Astrocyte (in vitro differentiated cells and primary cell): ENCODE measurements at places on chromosomes 7 and 10.

DNA sequence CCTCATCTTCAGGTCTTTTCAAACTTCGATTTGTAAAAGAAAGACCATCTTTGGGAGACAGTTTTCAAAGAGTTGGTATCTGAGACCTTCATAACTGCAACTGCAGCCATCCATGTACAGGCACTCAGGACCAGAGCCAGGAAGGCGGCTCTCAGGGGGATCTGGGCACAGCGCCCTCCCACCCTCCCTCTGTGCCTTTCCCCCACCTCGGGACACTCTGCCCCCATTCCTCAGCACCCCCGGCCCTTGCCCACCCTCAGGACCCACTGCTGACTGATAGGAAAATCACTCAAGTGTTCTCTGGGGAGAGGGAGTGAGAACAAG, 143.6 kb downstream of the CUBN start:
- no peak for DNase-seq

- peak; percentile 16 for DNase-seq
These were observed at the start of gene PRXL2A for GRCh38 chr10:80408242-80409101. Gene PRXL2A (plus strand): TSS chr10:80408551. CDS start chr10:80420468, 11,917 bp downstream.

- no peak for DNase-seq
These were observed 54.4 kb downstream of the SLC35B4 start for GRCh38 chr7:134262322-134262721.

DNA sequence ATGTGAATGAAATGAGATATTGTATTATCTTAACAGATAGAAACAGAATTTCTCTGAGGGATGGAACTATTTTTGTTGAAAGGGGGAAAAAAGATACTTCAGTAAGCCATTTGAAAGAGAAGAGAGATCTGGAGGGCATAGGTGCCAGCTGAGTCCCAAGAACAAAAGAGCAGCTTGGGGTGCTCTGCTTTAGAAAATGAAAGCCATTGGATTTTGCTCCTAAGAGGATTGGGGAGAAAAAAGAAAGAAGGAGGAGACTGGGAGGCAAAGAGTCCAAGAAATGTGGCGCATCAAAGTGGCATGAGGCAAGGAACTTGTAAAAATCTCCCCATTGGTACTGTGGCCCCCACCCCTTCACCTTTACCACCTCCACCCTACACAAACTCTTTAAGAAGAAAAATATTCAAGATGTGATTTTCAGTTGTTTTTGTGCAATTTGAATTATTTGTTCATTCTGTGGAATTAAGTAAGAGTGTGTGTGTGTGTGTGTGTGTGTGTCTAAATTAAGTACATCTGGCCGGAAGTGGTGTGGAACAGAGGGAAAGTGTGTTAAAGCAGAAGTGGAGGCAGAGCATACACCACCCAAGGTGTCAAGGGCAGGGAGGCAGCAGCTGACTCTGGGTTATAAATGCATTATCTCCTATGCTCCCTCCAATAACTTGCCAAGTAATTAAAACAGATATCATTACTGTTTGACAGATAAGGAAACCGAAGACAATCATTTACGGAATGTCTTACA, 9.9 kb upstream of the GNAI1 start:
- no peak for DNase-seq

GRCh38 chr7:44465490-44465889, 25.0 kb downstream of the NUDCD3 start:
- DNase-seq: no peak

DNA sequence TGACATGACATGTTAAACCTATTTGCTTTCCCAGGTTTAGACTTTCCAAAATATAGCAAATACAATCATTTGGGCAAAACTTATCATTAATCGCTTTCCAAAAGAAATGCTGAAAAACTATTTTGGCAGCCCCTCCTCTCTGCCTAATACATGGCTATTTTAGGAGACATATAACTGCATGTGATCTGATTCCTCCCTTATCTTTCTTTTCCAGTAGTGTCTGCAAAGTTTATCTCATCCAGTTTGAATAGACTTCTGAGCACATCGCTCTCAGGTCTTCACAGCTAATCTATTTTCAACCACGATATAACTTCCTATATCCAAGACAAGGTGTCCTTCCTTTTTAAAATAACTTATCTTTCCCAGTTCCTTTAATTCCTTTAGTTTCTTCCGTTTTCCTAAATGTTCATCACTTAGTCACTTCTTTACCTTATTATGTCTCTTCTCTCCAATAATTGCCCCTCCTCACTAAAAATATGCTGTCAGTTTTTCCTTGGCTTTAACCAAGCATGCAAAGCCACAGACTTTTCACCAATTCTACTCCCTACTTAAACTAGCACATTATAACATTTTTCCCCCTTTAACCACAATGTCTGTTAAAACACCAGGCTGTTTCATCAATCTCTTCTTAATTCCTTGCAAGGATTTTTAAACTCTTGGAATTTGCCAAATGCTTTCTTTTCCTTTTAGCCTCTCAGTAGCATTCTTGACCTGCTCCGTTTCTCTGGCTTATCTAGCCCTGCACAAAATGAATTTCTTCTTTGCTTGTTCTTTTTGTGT, 24.4 kb downstream of the GNG11 start:
- peak; percentile 87 for DNase-seq
